ENCODE measurements at places on chromosomes 2 and 18. TPM values are rescaled to one million over a fixed set of nuclear protein-coding genes. Genes with fewer than 3 reads are reported as not detected.
A peak's percentile ranks its signal among the peaks of the same experiment; 100 is the strongest.

DNA sequence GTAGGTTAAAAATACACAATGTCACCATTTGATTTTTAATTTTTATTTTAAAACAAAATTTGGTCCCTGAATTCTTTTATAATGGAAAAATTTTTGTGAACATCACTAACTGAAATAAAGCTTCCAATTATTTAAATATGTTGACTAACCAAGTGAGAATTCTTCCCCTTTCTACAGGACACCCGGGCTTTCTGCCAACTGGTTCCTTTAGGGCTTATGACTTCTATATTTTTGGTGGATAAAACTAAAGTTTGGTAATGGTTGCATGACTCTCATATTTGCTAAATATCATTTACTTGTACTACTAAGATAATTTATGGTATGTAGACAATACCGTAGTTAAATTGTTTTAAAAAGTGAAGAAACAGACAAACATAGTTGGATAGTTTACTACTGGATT, 291.0 kb upstream of the DOK6 start:
- no peak for DNase-seq

GRCh38 chr2:140988597-140988996, 1142.2 kb downstream of the LRP1B start:
- no peak for DNase-seq

DNA sequence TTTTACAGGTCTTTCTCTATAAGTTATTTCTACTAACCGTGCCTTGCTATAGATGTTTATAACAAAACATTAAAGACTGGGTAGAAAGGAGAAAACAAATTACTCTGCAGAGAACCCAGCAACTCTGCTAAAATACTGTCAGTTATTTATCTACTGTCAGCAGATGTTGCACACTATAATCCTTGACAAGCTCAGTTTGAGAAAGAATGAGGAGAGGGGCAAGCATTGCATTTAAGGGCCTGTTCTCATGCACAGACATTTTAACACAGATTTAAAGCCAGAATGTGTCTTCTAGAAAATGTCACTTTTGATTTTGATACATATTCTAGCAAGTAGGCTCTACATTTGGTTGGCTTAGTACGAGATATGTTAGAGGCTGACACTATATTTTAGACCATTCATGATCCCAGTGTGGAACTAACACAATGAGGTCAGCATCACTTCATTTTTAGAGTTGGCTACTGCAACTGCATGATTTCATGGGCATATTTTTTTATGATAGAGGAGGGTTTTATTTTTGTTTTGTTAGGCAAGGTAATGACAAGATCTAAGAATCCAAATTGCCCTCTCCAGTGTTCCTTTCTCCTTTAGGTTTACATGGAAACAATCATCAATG, 516.4 kb downstream of the ZEB2 start:
- DNase-seq, result no peak

GRCh38 chr2:37797081-37797480, 125.6 kb upstream of the CDC42EP3 start:
- DNase-seq, result no peak

DNA sequence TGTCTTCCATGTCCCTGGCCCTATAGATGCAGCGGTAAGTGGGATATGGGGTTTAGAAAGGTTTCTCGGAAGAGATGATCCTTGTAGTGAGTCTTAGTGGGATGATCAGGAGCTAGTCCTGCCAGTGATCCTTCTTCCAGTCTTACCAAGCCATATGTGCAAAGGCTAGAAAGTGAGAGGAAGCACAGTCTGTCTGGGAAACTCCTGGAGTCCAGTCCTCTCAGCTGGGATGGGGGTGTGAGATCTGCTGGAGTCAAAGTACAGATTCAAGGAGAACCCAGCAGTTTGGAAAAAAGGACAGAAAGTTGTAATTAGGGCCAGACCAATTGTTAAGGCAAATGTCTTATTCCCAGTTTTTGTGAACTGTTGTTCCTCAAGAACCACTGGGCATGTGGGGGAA, 83.3 kb downstream of the LIMS1 start:
- DNase-seq, result no peak

RIT2 gene
- total RNA-seq, result not detected

PLEK gene
- total RNA-seq, result 7.3 TPM

DNA sequence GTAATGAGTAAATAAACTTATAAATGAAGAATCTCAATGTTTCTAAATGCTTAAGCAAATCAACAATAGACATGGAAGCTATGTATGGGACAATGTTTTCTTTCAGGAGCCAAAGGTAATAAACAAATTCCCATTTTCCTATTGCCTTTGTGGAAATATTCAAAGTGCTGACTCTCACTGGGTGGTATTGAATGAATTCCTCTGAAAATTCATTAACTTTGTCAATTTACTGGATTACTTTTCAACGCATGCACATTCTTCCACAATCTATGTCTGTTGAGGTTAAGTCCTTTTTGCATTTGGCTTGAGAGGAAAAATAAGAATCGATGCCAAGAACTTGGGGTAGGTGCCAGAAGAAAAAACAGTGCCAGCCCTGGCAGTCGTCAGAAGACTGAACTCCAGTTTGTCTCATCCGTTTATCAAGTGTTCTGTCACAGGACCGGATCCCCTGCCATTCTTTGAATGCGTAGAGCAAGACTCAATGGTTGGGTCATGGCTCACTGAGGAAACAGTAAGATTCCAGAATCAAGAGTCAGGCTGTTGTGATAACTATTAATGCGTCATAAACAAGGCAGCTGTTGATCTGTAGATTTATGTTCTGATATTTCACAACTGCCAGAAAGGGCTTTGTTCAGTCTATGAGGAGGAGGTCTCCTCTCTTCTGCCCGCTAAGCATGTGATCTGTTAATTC, 133.3 kb downstream of the GFPT1 start:
- DNase-seq, result peak; percentile 37

GRCh38 chr2:225452677-225453076, 53.2 kb downstream of the NYAP2 start:
- no peak for DNase-seq

Data from left cardiac atrium (tissue), 4 donors.